ENCODE measurements at places on chromosomes 5 and 9.
A peak's percentile ranks its signal among the peaks of the same experiment; 100 is the strongest.

DNA sequence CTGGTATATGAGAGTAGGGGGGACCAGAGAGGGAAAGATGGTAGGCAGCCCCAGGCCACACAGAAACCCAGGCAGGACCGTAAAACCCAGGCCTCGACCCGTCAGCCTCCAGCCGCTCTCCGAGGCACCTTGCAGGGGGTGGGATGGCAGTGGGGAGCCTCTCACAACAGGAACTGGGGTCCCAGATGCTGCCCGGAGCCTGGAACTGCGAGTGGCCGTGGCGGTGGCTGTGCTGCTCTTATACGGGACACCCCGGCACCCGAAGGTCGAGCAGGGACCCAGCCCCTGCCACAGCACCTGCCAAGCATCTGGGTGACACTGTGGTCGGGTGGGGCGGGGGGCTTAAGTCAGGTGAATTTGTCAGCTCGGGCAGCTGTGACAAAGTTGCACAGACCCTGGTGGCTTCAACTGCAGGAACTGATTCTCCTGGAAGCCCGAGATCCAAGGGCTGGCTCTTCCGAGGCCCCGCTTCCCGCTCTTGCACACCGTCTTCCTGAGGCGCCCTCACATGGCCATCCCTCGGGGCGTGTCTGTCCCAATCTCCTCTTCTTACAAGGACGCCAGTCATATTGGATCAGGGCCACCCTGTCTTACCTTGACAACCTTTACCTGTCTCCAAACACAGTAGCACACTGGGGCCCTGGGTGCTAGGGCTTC is 47.6 kb upstream of the EGFL7 start:
- peak; percentile 90 for DNase-seq

DNA sequence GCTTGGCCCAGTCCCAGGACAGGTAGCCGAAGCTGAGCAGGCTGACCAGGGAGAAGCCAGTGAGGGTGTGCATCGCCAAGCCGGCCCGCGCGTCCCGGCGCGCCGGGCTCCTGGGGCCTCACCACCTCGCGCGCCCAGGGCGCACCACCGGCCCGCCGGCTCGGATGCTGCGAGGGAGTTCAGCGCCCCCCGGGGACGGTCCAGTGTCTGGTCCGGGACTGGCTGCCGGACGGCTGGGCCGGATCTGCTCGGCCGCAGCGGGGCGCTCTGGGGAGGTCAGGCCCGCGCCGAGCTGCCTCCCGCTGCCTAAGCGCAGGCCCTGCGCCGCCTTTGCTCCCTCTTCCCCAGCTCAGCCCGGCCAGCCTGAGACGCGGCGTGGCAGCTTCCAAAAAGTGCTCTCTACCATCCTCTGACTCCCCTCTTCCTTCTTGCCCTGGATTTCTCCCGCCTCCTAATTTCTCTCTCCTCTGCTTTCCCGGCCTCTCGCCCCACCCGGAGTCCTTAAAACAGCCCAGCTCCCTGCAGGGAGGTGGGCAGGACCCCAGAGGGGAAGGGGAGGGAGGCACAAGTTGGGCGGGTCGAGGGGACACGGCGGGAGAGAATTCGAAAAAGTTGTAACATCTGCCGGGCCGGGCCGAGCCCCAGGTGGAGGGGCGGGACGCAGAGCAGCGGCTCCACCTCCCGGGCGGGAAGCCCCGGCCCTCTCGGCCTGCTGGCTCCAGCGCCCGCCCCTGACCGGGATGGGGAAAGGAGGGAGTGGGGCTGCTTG is at the start of gene ARSI:
Gene ARSI (minus strand): TSS at position 605 of the 769 bp plus-strand sequence. CDS start 532 bp downstream, at position 73.
- DNase-seq = peak; percentile 97

DNA sequence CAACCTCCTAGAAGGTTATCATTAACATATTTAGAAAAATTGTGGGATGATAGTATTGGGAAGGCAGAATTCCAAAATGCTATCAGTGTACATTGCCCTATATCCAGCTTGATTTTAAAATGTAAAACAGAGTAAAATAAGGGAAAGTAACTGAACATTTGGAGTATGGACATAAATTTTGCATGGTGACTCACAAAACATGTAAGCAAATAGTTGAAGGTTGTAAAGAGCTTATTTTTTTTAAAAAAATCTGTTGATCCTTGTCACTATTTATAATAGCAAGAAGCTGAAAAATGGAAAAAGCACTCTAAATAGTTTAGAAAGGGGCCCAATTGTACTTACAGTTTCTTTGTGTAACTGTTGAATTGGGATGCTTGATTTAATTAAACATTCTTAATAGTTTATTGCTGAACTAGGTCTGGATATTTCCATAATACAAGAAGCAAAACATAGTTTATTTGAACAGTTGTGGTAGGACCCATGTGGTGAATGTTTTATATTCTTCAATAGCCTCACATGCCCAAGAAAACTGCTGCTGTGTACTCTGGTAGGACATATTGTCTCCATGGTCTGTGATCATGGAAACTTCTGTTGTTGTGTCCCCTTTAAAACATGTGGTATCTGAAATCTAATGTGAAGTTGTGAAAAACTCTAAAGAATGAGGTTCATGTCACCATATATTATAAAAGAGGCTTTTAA is 82.4 kb downstream of the NNT start:
- DNase-seq = no peak

DNA sequence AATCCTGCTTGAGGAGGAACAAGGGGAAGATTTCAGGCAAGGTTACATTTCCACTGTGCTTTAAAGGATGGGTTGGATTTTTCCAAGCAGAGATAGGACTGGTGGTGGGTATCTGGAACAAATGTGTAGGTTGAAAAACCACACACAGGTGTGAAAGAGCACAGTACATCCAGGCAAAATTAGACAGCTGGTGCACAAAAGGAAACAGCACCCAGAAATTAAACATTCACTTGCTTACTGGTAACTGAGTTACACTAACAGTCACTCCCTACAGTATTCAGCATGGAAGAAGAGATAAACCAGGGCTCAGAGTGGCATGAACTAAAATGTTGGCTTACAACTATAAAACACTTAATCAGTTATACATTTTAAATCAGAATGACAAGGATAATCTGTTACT is 81.5 kb upstream of the RASEF start:
- no peak for DNase-seq

DNA sequence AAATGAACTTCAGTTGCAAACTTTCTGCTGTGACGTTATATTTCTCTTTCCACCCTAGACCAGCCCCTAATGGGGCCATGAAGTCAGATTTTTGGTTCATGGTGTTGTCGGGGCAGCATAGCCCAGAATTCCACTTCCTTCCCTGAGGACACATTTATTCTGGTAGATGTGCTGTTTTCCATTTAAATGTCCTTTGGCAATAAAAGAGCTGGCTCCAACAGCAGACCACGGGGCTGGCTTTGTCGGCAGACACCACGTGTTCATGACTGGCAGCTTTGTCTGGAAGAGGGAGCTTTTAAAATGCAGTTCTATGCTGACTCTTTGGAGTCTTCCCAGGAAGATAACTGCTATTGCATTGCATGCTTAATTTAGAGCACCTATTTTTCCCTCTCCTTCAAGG is 17.6 kb upstream of the LCP2 start:
- DNase-seq = no peak

GRCh38 chr5:1899201-1899600 is 16.5 kb upstream of the IRX4 start:
- DNase-seq = no peak

- DNase-seq = no peak
Observed at GRCh38 chr9:36169166-36169565, at the start of gene CCIN. Gene CCIN (plus strand): TSS chr9:36169388. CDS start chr9:36169503, 115 bp downstream.

All from H7 (cell line).